ENCODE measurements at places on chromosomes 2 and 18. TPM values are rescaled to one million over a fixed set of nuclear protein-coding genes. Genes with fewer than 3 reads are reported as not detected.

GKN1 gene
- not detected for total RNA-seq

POMC gene
- 0.07 TPM for total RNA-seq

GNAL gene
- 17.1 TPM for total RNA-seq

OTOS gene
- total RNA-seq = not detected

CEP192 gene
- total RNA-seq = 22.6 TPM

DNER gene
- total RNA-seq = 1.0 TPM

SERPINB3 gene
- total RNA-seq = 32.5 TPM

SLC30A3 gene
- not detected for total RNA-seq

LONRF2 gene
- not detected for total RNA-seq

CFAP65 gene
- total RNA-seq = not detected

ADAM23 gene
- under 0.01 TPM for total RNA-seq

PAIP2B gene
- total RNA-seq = 3.1 TPM

ALMS1 gene
- total RNA-seq = 9.6 TPM

CACNB4 gene
- 0.43 TPM for total RNA-seq

CHMP1B gene
- total RNA-seq = 161 TPM

CD8B2 gene
- not detected for total RNA-seq

MAL gene
- total RNA-seq = 4.1 TPM

MAIP1 gene
- 21.9 TPM for total RNA-seq

CYP26B1 gene
- total RNA-seq = 2.8 TPM

EIF2B4 gene
- total RNA-seq = 32.8 TPM

IL1RL1 gene
- 53.3 TPM for total RNA-seq

RNF181 gene
- total RNA-seq = 222 TPM

TRMT61B gene
- total RNA-seq = 19.4 TPM

INHBB gene
- 0.34 TPM for total RNA-seq

TPO gene
- 0.07 TPM for total RNA-seq

DBI gene
- total RNA-seq = 55.7 TPM

STAT4 gene
- 9.2 TPM for total RNA-seq

UNC80 gene
- total RNA-seq = 0.21 TPM

SGPP2 gene
- 13.0 TPM for total RNA-seq

RETSAT gene
- total RNA-seq = 85.4 TPM

TCF23 gene
- total RNA-seq = not detected

NR4A2 gene
- total RNA-seq = 0.57 TPM

IL1R1 gene
- total RNA-seq = 22.9 TPM

ALPI gene
- total RNA-seq = not detected

EHBP1 gene
- total RNA-seq = 222 TPM

SCN3A gene
- not detected for total RNA-seq

RND3 gene
- total RNA-seq = 354 TPM

SLC5A7 gene
- total RNA-seq = not detected

MEP1B gene
- total RNA-seq = under 0.01 TPM

LDLRAD4 gene
- not detected for total RNA-seq

ITGB6 gene
- 414 TPM for total RNA-seq

RAB6C gene
- under 0.01 TPM for total RNA-seq

MTCL1 gene
- 17.8 TPM for total RNA-seq

G6PC2 gene
- not detected for total RNA-seq

TMEM17 gene
- total RNA-seq = 1.7 TPM

TUBA4B gene
- not detected for total RNA-seq

C2orf66 gene
- total RNA-seq = 0.93 TPM
